Choroid plexus epithelial cell (primary cell): ENCODE measurements at places on chromosomes 1 and 21.
A peak's percentile ranks its signal among the peaks of the same experiment; 100 is the strongest.

- no peak for DNase-seq
Observed at GRCh38 chr1:84569216-84569615, 5.0 kb downstream of the CTBS start.

- peak; percentile 62 for DNase-seq
Observed at GRCh38 chr1:233238884-233239431, 56.6 kb downstream of the PCNX2 start.

- DNase-seq = no peak
Observed at GRCh38 chr1:243818978-243819377, 31.1 kb downstream of the AKT3 start.

DNA sequence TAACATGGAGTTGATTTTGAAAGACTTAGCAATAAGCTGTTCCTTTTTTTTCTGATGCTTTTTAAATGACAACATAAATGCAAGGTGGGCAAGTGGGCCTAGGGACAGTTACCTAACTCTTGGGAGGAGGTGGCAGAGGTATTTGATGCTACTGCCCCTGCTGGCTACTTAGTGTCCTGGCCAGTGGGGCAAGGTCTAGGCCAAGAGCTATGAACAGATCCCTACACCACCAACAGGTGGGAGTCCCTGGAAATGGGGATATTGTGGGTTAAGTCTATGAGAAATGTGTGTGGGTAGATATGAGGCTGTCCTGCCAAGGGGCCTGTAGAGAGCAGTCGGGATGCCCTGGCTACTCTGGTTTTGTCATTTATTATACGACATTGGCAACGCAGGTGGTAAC, 31.3 kb upstream of the B3GALT5 start:
- no peak for DNase-seq

DNA sequence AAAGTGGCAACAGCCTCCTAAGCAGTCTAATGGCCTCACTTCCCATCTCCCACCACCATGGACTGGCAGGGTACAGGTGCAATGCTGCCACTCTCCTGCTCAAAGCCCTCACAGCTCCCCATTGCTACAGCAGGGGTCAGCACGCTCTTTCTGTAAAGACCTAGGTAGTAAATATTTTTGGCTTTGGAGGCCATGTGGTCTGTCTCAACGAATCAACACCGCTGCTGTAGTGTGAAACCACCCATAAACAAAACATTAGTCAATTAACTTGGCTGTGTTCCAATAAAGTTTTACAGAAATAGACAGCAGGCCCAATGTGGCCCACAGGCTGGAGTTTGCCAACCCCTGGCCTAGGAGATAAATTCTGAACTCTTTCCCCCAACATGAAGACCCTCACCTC, 44.6 kb upstream of the TMEM125 start:
- peak; percentile 24 for DNase-seq

DNA sequence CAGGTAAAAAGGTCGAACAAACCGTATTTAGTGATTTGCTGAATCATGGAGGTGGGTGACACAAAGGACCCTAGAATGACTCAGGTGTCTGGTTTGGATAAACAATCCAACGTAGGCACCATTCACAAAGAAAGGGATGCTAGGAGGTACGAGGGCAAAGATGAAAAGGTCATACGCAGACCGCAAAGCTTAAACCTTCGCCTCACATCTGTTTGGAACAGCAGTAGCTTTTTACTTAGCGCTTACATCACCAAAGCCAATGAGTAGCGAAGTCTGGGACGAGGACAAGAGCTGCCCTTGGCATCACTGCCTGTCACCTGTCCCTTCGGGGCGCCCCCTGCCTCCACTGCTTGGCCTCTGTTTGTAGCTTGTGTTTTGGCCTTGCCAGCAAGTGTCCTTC, 350.2 kb downstream of the SMYD3 start:
- no peak for DNase-seq

DNA sequence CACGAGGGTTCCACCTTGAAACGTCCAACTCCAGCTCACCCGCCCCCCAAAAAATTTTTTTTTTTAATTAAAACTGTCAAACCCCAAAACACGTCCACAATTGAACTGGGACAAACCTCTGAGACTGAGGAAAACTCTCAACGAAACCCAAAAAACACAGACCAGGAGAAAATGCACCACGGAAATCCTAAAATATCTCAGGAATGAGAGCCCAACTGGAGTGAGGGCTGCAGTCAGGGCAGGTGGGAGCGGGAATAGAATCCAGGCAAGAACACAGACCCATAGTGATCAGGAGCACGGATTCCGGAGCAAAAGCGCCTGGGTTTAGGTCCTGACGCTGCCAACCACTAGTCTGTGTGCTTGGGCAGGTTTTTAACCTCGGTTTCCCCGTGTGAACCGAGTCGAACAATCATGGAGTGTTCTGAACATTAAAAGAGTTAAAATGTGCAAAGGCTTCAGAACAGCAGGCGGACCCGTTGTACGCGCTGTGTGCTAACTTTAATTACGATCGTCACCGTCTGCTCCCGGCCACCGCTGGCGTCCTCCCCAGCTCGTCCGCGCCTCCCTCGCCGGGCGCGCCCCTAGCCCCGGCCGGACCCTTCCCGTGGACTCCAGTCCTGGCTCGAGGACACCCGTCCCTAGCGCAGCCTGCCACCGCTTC, 624 bp downstream of the ARHGAP29 start:
- DNase-seq = peak; percentile 66

DNA sequence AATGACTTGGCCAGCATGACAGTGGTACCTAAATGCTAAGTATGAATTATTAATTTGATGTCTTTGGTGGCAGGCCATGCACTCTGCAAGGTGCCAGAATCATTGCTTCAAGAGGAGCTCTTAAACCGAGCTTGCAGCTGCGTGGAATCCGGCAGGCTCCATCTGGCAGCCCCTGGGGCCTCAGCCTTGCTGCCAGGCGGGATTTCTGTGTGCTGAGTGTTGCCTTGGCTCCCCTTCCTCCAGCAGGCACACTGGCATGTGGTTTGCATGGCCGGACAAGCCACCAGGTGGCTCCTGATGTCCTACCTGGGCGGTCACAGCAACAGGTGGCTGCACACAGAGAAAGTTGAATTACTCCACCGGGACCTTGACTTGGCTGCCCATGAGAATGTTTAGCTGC, 155.4 kb downstream of the URB2 start:
- DNase-seq = no peak

- DNase-seq = peak; percentile 56
Observed at GRCh38 chr1:81617308-81617967, 183.3 kb upstream of the ADGRL2 start.

- DNase-seq = peak; percentile 60
Observed at GRCh38 chr1:91036894-91037829, 15.3 kb upstream of the ZNF644 start.

DNA sequence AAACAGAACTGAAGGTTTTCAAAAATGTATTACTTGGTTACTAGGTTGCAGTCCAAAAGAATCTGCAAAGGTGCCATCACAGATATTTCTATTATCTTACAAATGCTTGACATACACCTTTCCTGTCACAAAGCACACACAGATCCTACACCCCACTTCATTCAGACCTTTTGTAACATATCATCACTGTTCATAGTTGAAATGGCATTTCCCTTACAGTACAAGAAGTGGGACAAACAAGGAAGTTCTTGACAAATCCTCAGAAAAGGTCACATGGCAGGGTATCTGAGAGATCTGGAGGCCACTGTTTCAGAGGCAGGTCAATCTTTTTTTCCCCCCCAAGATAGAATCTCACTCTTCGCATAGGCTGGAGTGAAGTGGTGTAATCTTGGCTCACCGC, 21.3 kb downstream of the TOR1AIP2 start:
- no peak for DNase-seq

DNA sequence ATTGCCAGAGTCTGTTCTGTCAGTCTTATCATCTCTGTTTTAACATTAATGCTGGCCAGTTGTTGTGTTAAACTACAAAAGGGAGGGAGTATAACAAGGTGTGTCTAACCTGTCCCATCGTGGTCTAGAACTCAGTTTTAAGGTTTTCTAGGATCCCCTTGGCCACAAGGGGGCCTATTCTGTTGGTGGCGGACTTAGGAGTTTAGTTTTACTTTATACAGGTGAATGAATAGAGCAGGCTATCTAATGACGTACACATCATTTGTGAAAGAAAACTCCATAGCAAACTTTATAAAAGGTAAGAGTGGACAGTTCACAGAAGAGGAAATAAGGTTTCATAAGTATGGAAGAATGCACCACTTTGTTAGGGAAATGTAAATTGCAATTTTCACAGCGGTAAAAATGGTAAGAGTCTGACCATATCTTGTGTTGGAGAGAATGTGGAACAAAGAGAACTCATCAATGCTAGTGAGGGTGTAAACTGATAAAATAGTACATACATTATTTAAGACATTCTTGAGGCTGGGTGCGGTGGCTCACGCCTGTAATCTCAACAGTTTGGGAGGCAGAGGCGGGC, 2.5 kb upstream of the ATF6 start:
- DNase-seq = peak; percentile 47

DNA sequence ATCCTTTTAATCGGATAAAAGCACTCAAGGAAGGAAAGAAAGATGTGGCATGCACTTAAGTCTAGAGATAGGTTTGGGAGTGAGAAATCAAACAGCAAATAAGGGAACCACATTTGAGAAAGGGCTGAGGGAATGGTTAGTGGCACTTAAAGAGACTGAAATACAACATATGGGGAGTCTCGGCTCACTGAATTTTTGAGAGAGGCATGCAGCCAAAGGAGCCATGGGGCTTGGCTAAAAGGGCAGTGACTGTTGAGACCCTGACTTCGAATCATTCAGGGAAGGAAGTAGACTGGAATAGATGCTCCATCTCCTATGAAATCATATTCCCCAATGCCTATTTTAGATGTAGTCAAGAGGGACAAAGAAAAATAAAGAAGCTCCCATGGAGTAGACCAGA, 58.3 kb upstream of the HAO2 start:
- DNase-seq = no peak

DNA sequence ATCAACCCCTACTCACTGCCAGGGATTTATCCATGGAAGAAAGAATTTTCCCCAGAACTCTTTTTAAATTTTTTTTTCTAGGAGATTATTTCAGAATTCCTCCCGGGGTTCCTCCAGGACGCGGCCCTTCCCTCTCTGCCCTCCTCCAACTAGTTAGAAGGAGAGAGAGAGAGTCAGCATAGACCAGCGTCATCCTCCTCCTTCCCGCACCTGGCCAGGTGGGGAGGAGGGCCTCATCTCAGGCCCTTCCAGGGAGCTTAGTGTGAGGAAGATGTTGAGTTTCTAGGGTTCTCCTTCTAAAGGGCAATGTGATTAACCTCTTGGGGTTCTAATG, 63.6 kb downstream of the CDK18 start:
- no peak for DNase-seq

- no peak for DNase-seq
Observed at GRCh38 chr1:206578068-206578977, 33.9 kb downstream of the EIF2D start.

- no peak for DNase-seq
Observed at GRCh38 chr1:239884796-239885195, 206.9 kb upstream of the FMN2 start.

DNA sequence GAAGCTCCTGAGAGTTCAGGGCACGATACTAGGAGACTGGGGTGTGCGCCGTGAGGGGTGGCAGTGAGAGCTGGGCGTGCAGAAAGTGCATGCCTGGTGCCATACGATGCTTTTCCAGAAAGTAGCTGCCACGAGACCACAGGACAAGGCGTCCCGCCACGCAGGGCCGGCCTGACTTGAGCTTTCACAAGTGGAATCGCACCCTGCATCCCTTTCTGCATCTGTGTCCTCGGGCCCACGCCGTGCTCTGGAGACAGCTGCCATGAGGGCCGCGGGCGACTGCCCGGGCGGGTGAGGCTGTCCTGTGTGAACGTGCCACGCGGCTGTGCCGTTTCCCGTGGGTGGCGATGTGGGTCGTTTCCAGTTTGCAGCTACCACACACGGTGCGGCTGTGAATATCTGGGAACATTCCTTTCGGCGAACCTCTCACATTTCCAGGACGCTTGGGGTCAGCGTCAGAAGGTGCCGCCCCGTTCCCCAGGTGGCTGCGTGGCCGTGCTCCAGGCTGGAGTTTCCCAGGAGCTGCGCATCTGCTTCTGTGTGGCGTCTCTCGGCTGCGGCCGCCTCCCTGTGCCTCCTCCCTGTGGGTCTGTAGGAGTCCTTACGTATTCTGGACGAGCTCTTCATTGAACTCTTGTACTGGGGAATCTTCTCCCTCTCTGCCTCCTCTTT, 1.0 kb upstream of the PERM1 start:
- no peak for DNase-seq

DNA sequence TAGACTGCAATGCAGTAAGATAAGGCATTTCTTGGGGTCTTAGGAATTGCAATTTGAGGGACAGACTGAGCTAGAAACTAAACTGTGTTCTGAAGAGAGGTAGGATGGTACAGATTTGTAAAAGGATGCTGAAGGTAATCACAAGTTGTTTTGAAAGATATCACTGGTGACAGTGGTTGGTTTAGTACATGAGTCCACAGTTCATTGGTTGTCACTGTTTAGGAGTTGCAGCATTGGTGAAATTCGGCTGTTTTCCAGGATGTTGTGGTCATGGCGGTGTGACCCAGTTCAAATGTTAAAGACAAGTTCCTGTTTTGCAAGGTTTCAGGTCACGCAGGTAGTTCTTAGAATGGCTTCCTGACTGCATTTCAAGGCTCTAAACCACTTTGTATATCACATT, 292.8 kb upstream of the B3GALT2 start:
- no peak for DNase-seq

- DNase-seq = no peak
Observed at GRCh38 chr21:34592120-34592955, 22.6 kb downstream of the RCAN1 start.

GRCh38 chr21:15713412-15713811, 16.4 kb upstream of the USP25 start:
- no peak for DNase-seq

DNA sequence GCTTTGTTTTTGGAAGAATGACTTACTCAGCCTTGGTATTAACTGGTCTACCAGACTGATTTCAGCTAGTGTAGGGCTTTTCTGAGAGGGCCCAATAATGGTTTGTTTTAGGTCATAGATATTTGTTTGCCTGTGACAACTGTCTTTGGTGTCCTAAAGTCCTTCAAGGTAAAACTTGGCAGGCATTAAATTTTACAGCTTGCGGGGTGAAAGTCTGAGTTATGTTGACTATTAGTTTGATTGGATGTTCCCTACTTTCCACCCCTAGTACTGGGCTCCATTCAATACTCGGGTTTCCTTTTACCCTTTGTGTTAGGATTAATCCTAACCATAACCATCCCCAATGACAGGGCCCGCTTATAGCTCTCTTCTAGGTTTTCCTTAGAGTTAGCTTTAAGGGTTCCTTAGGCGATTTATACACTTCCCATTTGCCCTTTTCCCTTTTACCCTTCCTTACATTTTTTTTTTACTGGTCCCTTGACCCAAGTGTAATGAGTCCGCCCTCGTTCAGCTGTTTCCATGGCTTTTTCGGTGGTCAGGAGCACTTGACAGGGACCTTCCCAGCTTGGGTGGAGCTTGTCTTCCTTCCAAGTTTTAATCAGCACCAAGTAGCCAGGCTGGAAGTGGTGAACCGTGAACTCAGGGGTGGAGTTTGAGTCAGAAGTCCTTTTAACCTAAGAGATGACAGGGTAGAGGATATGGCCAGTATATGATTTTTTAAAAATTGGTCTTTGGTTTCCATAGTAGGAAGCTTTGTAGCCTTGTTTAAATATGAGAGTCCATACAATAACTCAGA, 28.5 kb upstream of the LCE5A start:
- no peak for DNase-seq

GRCh38 chr1:18365099-18365705, 115.5 kb upstream of the KLHDC7A start:
- no peak for DNase-seq
